Stimulated activated CD4-positive, alpha-beta T cell treated with anti-CD3 and anti-CD28 coated beads, Interleukin-2, amount 100 ng/mL, for 4 hours (primary cell): ENCODE measurements at places on chromosomes 7 and 10.

- DNase-seq, result no peak
Observed at GRCh38 chr7:110007320-110008063, 1083.4 kb upstream of the LRRN3 start.

- no peak for DNase-seq
Observed at GRCh38 chr7:157597562-157597961, 260.8 kb downstream of the DNAJB6 start.

GRCh38 chr7:74599244-74599643 is 58.3 kb upstream of the GTF2I start:
- DNase-seq, result no peak

GRCh38 chr10:75904499-75905283 is 473.3 kb downstream of the LRMDA start:
- DNase-seq, result no peak

- DNase-seq, result no peak
Observed at GRCh38 chr7:24739306-24739705, 18.0 kb downstream of the GSDME start.

GRCh38 chr7:140048138-140048537 is 14.6 kb downstream of the PARP12 start:
- no peak for DNase-seq

GRCh38 chr7:25261545-25262140 is 33.4 kb upstream of the NPVF start:
- no peak for DNase-seq

- DNase-seq, result no peak
Observed at GRCh38 chr7:24038993-24039392, 245.0 kb upstream of the NPY start.

- no peak for DNase-seq
Observed at GRCh38 chr10:3830946-3831345, 45.9 kb upstream of the KLF6 start.

DNA sequence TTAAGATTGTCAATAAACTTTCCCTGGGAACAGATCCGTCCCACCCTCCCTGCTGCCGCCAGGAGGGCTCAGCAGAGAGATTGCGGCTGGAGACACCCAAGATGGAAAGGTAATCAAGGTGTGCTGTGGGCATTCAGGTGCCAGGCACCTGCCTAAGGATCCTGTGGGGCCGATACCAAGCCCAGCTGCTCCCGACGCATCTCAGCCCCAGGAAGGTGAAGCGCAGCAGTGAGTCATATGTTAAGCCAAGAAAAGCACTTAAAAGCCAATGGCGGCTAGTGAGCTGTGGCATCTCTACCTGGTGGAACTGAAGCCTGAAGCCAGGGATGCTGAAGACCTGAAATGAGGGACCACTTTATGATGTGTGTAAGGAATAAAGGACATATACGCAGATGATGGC is 6.1 kb downstream of the WDR86 start:
- DNase-seq, result no peak

DNA sequence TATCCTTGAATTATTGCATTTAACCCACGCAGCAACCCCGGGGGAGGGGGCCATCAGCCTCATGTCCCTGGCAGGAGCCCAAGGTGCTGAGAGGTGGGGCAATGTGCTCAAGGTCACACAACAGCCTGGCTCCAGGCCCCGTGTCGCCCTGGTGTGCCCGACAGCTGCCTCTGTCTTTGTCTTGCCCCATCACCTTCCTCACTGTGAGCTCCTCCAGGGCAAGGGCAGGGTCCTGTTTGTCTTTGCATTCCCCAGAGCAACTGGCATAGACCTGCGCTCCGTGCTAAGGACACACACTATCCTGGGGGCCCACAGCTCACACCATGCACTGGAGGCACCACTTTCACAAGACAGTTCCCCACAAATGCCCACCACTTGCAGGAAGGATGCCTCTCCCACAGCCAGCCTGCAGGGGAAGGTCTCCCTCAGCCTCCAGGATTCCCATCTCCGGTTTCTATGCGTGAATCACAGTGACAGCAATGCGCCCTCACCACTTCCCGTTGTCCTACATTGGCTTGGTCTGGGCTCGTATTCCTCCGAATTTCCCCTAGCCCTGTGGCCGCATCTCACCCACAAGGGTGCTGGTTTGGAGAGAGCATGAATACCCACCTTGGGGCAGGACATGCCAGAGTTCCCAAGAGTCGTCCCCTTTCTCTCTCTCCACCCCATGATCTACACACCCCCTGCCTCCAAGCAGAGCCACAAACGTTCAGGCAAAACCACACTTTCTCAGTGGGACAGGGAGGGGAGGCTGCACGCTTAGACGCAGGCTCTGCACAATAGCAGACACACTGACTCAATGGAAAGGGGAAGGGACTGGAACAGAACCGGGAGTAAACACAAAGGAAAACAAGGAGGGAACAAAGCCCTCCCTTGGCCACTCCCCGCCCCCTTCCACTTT is 10.3 kb downstream of the ITPRIP start:
- no peak for DNase-seq

GRCh38 chr10:68684413-68684812 is 36.6 kb upstream of the CCAR1 start:
- DNase-seq, result no peak

DNA sequence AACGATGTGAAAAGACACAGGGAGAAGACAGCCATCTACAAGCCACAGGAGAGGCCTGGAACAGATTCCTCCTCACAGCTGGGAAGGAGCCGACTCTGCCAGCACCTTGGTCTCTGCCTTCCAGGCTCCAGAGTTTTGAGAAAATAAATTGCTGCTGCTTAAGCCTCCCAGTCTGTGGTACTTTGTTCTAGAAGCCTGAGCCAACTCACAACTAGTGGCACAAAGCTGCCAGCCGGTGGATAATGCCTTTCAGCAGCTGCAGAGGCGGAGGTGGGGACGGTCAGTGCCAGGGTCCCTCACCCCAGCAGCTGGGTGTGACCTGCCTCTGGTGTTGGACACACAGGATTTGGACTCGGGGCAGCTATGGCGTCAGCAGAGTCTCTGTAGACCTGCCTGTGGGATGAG is 255.4 kb upstream of the PITRM1 start:
- DNase-seq, result no peak

DNA sequence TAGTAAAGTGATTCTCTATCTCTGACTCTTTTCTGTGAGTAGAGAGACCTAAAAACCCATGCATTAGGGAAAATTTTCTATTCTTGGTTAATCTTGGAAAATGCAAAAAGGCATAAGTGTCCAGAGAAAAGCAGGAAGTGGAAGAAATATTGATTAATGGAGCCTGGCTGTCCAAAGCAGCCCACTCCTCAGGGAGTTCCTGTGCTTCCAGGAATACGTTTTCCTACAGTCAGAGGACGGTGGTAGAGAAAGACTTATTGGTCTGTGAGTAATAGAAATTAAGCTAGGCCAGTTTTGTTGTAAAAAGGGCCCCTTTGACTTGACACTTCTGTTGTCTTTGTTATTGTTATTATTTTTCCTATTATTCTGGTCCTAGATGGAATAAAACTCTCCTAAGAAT is 157.8 kb downstream of the NRP1 start:
- no peak for DNase-seq

GRCh38 chr10:121406823-121407545 is 191.3 kb downstream of the FGFR2 start:
- DNase-seq, result no peak

DNA sequence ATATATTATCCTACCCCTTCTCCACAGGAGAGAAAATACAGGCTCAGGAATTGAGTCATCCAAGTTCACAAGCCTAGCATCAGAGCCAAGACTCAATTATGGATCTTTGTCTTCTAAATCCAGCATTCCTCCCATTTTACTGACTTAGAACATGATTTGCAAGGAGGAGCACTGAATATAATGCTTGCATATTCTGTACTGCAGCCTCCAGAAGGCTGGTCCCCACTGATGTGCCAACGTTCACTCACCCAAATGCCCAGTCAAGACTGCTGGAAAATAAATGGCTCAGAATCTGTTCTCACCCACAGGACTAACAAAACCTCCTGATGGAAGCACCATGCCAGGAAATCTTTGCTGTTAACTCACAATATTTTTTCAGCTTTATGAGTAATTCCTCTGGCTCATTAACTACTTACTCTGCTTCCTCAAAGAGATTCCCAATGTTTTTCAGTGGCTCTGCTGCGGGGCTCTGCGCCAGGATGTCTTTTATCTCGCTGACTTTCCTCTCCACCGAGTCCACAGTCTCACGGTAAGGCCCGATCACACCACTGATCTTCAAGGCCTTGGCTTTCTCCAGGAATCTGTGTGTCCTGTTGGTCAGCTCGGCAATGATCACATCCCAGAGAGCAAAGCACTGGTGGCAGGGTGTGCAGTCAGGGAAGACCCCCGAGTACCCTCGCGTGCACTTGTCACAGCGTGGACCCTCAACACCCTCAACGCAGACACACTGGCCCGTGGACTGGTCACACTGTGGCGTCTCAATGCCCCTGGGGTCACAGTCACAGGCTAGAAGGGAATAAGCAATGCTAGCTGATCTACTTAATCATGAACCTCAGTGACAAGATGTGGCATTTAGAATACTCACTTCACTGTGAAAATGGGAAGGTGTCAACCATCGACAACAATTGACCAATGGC is 48.8 kb downstream of the DLD start:
- DNase-seq, result no peak

- no peak for DNase-seq
Observed at GRCh38 chr7:122674502-122674901, 24.4 kb downstream of the RNF133 start.

DNA sequence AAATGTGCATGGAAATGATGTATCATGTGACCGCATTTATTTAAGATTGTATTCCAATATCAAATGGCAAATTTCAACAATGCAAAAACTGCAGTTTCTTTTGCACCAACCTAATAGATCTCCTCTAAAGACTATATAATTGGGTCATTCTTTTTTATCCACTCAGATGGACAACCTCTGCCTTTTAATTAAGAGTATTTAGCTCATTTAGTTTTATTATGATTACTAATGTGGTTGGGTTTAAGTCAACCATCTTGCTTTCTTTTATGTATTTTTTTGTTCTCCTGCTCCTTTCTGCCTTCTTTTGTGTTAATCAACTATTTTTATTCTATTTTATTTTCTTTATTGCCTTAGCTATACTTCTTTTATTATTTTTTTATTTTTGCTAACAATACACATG is 468.5 kb upstream of the MKI67 start:
- DNase-seq, result no peak

- no peak for DNase-seq
Observed at GRCh38 chr10:117537436-117537903, 5.1 kb upstream of the EMX2 start.

DNA sequence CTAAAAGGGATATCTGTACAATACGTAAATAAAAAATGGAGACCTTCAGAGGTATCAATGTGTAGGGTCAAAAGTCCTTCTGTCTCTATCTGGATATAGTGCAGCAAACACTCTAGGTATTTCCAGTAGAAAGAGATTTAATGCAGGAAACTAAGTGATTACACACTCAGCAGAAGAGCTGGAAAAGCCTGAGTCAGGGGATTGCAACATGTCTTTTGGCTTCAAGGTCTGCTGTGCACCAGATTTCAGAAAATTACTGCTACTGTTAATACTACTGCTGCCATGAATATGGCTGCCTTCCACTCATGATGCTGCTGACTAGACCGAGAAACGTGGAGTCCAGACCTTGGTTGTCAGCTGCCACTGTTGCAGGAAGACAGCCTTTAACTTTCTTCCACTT is 94.9 kb upstream of the DLX6 start:
- no peak for DNase-seq

DNA sequence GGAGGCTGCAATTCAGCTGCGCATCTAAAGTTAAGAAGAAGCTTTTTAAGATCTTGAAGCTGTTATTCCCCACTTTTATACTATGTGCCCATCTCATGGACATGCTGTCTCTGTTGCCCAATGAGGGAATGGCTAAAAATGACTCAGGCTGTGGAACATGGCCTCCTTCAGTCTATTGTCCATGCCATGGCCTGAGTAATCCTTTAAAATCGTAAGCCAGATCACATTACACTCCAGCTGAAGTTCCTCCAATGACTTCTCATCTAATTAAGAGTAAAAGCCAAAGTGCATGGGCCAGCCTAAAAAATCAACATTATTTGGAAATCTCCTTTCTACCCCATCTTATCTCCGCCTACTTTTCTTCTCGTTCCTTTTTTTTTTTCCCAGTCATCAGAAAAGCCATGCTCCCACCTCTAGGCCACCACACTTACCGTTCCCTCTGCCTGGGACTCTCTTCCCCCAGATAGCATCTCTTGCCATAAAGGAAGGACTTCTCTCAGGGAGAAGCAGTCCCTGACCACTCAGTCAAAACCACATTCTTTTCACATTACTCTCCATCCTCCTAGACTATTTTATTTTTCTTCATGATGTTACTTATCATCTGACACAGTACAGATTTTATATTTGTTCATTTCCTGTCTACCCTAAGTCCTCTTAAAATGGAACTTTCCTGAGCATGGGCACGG is 337.4 kb downstream of the PRPF18 start:
- DNase-seq, result no peak

DNA sequence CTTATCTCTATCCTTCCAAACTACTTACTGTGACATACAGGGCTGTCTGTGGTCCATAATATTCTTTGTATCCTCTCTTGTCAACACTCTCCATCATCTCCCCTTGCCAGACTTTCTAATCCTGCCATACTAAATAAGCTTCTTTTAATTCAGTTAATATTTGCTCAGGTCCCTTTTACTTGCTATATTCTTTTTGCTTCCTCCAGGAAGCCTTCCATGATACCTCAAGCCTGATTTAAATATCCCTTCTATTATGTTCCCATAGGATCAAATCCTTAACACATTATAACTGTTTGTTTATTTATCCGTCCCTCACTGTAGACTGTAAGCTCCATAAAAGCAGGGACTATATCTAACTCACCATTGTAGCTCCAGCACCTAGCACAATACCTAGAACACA is 7.2 kb upstream of the PPP3CB start:
- DNase-seq, result no peak

DNA sequence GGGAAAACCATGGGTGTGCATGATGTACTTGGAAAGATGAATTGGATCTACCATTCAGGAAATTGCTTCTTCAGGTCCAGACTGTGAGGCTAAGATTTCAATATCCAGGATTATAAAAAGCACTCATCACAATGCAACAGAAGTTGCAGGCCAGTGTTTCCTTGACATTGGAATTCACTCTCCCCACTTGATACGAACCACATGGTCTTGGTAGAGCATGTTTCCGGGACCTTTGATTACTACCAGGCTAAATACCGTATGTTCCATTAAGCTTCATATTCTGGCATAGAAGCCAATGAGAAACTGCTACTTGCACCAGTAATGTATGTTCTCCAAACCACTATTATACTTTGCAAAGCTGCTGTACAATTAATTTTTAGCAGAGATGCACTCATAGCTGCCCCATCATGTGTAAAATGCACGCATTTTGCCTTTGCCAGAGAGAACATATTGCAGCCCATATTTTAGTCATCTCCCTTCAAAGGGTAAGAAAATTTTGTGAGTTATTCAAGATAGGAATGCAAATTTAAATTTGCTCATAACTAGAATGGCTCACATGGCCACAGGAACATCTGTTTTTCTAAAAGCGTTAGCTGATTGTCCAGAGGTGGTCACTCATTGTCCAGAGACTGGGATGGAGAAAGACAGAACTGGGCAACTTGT is 8.1 kb downstream of the FRMD4A start:
- no peak for DNase-seq

DNA sequence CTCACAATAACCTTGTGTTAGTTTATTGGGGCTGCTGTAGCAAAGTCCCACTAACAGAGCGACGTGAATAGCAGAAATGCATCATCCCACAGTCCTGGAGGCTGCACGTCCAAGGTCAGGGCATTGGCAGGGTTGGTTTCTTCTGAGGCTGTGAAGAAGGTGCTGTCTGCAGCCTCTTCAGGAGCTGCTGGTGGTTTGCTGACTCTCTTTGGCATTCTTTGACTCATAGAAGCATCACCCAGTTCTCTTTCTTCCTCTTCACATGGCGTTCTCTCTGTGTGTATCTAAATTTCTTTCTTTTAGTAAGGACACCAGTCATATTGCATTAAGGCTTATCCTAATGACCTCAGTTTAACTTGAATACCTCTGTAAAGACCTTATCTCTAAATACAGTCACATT is 428.4 kb upstream of the KLF6 start:
- no peak for DNase-seq
